ENCODE measurements at places on chromosomes 12 and 14.

- no peak for DNase-seq
Observed at GRCh38 chr12:43361031-43361710, 190.8 kb downstream of the ADAMTS20 start.

DNA sequence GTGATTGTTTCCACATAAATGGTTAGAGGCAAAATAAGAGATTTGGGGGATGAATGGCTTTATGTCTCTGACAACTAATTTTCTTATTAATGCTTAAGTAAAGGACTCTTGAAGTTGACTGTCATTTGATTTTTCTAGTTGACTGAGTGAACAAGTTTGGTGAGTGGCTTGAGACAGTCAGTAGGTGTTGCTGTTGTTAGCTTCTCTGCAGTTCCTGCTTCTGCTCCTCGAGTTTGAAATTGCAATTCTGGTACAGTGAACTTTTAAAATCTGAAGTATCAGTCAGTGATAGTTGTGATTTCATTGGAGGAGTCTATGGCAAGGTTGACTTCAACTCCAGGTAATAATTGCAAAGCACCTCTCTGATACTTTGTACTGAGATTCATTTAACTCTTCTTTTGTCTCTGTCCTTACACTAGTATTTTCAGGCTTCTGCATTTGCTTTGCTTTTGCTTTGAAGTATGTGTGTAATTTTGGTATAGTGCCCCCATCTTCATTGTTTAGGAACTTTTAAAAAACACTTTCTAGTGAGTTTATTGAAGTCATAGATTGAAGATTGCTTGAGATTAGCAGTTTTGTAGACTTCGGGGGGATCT, 415.5 kb downstream of the PCNX1 start:
- peak; percentile 18 for DNase-seq

DNA sequence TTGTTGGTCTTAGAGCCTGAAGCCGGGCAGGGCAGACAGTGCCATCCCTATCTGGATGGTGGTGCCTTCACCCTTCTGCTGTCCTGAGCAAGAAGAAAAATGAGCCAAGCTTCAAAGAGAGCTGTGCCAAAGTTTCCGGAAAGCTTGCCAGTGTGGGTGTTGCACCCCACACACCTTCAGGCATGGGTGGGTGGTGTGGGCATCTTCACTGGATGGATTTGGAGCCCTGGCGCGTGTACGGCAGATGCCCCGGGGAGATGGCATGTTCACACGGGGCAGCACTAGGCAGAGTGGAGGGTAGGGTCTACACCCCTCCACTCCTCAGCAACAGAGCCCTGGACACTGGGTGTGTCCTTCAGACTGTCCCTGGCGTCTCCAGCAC, 33.0 kb downstream of the PACS2 start:
- DNase-seq = no peak

GRCh38 chr12:68559984-68560850, 50.5 kb upstream of the RAP1B start:
- DNase-seq = peak; percentile 21

DNA sequence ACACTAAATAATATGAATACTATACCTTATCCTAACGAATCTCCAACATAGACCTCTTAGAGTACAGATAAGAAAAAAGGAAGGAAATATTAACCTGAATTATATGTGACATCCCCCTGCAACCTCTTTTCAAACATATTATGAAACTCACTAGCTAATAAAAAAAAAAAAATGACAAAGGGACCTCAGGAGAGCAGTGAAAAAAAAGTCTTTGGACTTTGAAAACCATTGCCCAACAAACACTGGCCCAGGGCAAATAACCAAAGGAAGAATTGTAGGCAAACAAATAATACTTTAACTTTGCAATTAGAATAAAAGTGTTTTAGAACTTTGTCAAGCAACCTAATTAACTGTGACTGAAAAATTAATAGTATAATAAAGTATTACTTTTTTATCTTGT, 7.7 kb downstream of the SOX5 start:
- DNase-seq = no peak

DNA sequence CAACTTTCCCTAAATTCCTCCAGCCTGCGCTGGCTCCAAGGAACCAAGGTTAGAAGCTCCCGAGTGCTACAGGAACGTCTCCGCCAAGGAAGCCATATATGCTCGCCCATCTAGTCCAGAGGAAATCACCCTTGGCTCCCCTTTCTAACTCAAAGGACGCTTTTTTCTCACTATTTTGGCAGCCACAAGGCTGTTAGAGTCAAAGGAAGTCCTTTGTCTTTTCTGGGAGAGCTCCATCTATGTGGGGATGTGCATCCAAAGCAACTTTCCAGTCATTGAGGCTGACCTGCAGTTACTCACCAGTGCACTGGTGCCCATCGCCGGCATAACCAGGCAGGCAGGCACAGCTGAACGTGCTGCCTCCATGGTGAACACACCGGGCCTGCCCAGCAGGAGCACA, 37.6 kb downstream of the RTRAF start:
- DNase-seq = no peak

DNA sequence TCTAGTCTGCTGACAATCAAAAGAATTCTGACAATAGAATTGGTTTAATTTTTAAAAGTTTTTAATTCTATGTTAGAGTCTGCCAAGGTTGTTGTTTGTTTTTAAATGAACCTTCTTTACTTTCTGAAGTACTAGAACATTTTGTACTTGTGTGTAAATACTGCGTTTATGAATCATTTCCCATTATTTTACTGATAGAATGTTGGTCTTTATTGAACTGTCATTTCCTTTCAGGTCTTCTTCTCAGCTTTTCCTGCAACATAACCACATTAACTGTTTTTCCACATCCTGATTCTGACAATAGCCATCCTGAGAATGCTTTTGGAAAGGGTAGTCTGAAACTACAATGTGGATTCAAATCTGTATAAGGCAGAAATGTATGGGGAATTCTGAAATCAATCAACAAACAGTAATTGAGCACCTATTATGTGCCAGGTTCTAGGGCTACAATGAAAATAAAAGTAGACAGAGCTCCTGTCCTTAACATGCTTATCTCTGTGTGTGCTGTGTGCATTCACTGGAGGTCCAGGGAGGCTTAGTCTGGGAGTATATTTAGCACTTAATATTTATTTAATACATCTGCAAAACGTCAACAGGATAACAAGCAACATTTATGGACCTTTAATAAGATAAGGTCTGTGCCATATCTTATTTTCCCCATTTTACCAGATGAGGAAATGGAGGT, 73.1 kb upstream of the SLC38A2 start:
- DNase-seq = no peak

DNA sequence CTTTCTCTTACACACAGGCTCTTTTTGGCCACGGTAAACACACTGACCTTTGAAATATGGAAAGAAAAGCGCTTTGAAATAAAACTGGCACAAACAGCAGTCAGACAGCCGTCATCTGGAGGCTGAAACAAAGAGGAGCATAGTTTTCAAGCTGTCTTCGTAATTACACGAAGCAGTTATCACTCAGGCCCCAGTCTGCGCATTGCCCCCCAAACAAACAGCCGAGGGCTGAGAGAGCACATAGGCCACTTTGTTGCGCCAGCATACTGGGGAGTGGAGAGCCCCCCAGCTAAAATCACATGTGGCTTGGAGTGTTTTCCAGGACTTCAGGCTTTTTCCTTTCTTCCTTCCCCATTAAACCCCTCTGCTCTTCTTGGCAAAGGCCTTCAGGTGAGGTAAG, 142.9 kb upstream of the BTG1 start:
- DNase-seq = no peak

DNA sequence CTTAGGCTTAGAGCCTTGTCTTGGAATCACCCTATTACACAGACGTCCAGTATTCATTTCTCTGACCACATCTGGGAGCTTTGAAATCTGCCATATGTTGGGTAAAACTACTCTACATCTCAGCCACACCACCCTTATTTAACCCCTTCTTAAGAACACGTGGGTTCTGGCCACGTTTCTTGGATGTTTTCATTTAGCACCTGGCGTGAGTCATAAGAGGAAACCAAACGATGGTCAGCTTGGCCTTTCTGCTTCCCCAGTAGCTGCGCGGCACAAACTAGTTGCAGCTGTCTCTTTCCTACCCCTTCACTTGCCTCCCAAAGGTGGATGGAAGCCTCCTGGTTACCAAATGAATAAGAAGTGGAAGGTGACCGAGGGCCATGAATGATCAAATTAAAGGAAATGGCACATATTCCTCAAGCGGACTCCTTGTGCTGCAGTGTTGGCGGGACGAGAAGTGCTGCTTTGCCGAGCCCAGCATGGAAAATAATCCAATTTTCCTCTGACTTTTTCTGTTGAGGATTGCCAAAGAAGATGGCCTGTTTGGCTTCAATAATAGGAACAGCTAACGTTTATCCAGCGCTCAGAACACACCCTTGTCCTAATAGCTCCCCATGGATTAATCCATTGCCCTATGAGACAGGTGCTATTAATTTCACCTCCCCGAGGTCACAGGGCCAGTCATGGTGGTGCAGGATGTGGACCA, 154.1 kb downstream of the ZNF664 start:
- DNase-seq = no peak

GRCh38 chr12:131287938-131288764, 334.4 kb downstream of the ADGRD1 start:
- no peak for DNase-seq

GRCh38 chr14:77052281-77053044, 24.0 kb upstream of the IRF2BPL start:
- no peak for DNase-seq

- DNase-seq = no peak
Observed at GRCh38 chr14:20775901-20776300, 5.2 kb upstream of the RNASE6 start.
